NCI-H526 treated with DMSO at 0.1 percent for 48 hours (cell line): ENCODE measurements at places on chromosomes 5 and 9.

- no peak for DNase-seq
Measured at GRCh38 chr5:136276946-136277345, 84.0 kb upstream of the SMIM32 start.

GRCh38 chr9:93031629-93032430, 26.7 kb upstream of the SUSD3 start:
- DNase-seq: no peak

GRCh38 chr9:104864675-104865104, 63.3 kb downstream of the ABCA1 start:
- DNase-seq: no peak

DNA sequence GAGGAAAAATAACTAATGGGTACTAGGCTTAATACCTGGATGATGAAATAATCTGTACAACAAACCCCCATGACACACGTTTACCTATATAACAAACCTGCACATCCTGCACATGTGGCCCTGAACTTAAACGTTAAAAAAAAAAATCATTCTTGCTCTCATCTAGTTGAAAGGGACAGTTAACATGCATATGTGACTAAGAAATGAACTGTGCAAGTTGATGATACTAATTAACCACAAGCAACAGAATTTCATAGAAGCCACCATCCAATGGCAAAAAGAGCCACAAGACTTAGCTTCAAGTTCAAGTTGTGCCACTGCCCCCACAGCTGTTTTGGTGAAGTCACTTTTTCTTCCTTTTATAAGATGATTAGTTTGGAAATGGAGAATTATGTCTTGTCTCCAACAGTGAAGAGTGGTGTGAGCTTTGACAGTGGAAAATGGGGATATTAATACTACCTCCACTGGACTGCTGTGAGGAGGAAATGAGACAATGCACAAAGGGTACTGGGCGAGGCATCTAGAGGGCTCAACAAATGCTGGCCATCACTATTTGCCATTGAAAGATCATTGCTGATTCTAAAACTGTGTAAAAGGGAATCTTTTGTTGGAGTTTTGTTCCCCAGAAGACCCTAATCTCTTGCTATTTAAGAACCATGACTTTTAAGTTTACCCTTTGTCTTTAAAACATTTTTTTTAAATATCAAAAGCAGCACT, 202.1 kb downstream of the EBF1 start:
- no peak for DNase-seq

DNA sequence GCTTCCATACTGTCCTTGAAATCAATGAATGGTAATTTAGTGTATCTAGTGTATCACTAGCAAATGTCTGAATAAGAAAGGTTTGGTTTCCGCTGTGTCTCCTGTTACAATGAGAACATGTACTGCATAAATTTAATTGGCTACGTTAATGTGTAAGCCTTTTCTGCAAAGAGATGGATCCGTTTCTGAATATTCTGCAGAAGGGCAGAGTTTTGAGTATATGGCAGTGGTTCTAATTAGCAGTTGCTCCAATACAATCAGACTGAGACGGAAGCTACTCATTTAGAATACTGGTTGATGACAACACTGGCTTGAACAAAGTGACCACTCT, 555 bp upstream of the PCDHGC4 start:
- no peak for DNase-seq

GRCh38 chr5:78689540-78690252, 41.1 kb upstream of the LHFPL2 start:
- DNase-seq: no peak

GRCh38 chr9:130183133-130183762, 11.0 kb downstream of the NCS1 start:
- DNase-seq: no peak
